ENCODE measurements at places on chromosomes 16 and 17.

- peak; percentile 12 for DNase-seq
Observed at GRCh38 chr16:24568392-24568791, 29.0 kb downstream of the RBBP6 start.

GRCh38 chr17:75325348-75325747, 36.1 kb upstream of the SLC25A19 start:
- no peak for DNase-seq

DNA sequence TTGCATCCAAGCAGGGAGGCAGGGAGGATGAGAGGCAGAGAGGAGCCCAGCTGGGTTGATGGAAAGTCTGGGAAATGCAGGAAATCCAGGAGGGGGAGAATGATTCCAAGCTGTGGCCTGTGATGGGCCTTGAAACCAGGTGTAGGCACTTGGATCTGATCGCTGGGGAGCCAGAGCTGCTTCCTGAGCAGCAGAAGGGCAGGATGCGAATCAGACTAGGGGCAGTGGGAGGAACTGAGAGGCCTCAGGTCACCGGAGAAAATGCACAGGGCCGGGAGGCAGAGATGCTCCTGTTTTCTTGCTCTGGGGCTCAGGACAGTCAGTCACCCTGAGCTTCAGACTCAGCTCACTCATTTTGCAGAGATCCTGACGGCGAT, 29.6 kb upstream of the MEOX1 start:
- DNase-seq, result no peak

- DNase-seq, result no peak
Observed at GRCh38 chr16:79185711-79186110, 414.8 kb downstream of the MAF start.

GRCh38 chr17:39928858-39929645, 1.5 kb downstream of the LRRC3C start:
- peak; percentile 95 for DNase-seq

- no peak for DNase-seq
Observed at GRCh38 chr17:17732444-17732843, 51.2 kb downstream of the RAI1 start.

- no peak for DNase-seq
Observed at GRCh38 chr16:89642574-89642973, 14.9 kb downstream of the CHMP1A start.

DNA sequence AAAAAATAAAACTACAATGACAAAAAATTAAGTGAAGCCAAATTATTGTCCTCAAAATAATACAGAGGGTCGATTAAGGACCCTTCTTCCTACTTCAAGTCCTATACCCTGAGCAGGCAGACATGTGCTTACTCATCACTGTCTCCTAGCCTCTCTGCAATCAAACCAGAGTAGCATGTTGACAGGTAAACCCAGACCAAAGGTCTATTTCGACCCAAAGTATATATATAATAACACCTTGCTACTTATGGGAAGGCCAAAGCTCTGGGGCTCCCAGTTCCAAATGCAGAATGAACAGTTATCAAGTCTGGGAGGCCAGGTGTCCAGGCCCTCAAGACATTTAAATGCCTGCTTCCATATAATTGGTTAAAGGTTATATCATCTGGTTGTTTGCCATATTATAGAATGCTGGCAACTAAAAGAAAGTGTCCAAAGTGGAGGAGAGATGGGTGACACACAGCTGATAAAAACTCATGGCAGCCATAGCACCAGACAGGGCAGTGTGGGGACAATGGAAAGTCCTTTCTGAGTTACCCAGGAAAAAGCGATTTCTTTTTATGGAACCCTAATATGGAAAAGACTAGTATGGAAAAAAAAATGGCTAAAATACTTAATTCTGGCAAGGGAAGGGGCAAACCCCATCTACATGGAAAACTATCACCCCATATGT, 53.6 kb downstream of the N4BP1 start:
- DNase-seq, result no peak

DNA sequence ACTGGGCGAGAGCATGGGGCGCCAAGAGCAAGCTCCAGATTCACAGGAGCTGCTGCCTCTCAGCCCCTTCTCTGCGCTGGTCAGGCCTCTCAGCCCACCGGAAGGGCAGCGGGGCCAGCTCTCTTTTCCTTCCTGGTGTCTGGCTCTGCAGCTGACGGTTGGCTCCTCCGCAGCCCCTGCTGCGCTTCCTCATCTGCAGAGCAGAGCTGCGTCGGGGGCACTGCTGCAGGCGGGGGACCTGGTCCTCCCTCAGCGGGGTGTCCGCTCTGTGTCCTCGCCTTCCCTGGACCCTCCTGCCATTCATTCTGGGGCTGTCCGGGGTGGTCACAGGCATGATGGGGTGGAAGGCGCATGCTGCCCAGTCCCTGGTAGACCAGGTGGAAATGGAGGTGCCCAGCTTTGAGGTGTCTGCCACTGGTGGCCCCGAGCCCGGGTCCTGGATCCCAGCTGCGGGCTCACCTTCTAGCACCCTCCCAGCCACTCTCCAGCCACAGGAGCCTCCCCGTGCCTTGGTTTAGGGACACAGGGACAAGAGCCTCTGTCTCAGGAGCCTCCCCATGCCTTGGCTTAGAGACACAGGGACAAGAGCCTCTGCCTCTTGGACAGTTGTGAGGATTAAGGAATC, 84.8 kb downstream of the IRF8 start:
- no peak for DNase-seq

DNA sequence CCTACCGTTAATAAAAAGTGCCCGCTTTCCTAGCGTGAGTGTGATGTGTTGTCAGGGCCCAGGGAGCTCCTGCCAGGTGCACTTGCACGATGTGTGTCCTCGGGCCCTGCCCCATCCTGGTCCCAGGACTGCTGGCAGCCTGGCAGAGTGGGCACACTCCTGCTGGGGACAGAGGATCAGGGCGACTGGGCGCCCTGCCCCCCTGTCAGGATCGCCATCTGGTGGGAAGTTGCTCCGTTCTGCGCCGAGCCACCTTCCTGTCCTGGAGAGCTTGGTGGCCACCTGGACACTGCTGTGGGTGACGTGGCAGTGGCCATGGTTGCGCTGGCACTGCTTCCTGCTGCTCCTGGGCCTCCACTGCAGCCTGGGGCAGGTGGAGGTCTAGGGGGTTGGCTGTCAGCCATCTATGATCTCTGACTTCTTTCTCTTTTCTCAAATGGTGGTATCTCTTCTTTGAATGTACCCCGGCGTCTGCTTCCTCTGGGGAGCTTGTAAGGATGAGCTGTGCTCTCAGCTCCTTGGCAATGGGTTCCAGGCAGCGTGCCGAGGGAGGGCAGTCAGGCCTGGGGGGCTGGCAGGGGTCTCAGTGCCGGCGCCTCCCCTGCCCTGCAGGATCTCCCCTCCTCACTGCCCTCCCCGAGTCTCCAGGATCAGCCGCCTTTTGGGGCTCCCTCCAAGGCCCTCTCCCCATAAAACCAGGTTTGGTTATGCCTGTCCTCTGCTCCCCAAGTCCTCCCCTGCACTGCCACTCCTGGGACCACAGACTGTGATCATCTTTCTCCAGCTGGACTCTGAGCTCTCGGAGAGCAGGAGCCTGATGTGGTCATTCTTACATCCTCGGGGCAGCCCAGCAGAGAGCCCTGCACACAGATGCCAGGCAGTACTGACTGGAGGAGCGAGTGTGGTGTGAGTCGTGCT, 76.9 kb downstream of the AMFR start:
- DNase-seq, result no peak

DNA sequence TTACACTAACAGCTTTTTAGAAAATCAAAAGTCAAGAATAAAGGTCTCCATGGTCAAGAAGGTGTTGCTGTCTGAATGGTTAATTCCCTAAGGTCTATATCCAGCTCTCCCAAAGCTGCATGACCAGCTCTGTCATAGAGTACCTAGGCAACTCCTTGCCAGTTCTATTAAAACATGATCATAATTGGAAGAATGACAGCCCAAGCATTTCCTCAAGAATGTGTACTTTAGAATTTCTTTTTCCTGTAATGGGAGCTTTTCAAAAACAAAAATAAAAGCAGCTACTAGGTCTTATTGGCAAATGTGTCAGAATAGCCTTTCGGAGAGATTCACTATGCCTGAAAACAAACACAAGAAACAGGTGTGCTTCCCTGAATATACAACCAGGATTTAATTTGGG, 7.9 kb downstream of the SPOP start:
- DNase-seq, result no peak

DNA sequence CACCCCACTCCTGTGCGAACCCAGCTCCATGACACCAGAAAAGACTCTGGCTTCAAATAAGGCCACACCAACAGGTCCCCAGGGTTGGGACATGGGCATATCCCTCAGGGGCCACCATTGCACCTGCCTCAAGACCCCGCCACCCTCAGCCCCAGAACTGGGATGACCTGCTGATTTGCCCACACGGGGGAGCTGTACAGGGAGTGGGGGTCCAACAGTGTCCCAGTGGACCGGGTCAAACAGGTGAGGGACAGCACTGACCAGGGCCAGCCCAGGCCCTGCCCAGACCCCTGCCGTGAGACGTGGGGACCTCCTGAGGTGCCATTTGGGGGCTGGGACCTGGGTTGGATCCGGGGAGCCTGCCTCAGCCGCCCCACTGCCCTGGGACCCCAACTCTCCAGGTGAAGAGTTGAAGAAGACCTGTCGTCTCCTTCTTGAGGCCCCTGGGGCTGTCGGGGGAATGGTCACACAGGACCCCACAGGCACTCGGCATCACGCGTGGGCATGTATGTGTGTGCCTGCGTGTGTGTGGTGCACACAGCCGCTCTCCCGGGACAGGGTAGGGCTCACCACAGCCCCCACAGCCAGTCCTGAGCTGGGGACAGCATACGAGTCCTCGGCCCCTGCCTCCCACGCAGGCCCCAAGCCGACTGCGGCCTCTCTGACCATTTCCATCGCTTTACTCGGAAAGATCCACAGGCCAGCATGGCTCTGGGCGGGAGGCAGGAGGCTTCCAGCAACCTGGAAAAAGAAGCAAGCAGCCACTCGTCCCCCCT, 34.2 kb upstream of the ZNF469 start:
- DNase-seq, result no peak

- peak; percentile 85 for DNase-seq
Observed at GRCh38 chr16:19329932-19330331, 44.4 kb downstream of the CLEC19A start.

DNA sequence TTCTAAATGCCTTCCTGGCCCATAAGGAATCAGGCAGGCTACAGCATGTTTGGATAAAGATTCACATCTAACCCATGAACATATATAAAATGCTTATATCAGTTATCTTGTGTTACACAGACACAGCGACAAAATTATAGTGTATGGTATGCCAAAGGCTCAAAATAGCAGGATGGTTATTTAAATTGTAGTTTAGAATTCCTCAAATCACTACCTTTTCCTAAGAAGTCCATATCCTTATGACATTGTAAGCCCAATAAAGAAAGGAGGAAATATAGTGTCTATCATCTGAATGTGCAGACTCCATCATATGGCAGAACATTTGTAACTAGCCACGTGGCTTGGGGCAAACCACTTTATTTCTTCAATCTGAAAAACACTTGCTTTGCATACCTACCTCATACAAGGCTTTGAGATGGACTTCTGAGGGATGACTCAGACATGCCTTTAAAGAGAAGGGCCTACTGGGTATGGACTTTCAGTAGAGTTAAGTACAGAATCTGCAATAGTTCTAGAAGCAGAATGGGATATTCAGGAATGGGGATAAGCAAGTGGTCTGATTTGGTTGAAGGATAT, 12.1 kb upstream of the DHX8 start:
- no peak for DNase-seq

GRCh38 chr17:4934173-4934979, 2.3 kb downstream of the GP1BA start:
- peak; percentile 83 for DNase-seq

GRCh38 chr17:78747488-78747887, 34.6 kb downstream of the CYTH1 start:
- DNase-seq, result no peak

- DNase-seq, result no peak
Observed at GRCh38 chr16:86638642-86639041, 60.3 kb downstream of the FOXL1 start.

DNA sequence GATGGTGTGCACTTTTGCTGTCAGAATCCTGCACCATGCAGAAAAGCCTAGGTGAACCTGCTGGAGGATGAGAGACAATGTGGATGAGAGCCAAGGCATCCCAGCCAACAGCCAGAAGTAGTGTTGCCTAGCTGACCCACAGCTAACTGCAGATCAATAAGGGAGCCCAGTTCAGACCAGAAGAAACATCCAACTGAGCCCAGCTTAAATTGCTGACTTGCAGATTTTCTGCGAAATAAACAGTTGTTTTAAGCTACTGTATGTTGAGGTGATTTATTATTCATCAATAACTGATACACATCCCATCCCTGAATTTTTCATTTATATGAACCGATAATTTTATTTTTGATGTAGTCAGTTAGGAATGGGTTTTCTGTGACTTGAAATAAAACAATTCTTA, 39.2 kb upstream of the TOX3 start:
- DNase-seq, result no peak

DNA sequence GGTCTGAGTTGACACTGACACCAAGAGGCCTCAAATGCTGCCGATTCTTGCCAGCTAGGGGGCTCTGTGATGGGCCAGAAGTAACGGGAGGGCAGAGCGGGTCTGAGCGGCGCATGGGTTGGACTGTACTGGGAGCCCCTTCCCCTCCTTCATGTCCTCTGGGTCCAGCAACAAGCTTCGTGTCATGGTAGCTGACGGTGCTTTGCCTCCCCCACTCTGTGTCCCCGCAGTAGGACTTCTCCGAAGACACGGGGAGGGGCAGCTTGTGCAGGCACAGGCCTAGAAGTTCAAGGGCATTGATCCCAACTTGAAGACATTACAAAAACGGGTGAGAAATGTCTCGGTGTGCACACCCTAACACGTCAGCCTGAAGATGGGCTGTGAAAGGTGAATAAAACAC, 39.8 kb upstream of the DNAH17 start:
- no peak for DNase-seq

DNA sequence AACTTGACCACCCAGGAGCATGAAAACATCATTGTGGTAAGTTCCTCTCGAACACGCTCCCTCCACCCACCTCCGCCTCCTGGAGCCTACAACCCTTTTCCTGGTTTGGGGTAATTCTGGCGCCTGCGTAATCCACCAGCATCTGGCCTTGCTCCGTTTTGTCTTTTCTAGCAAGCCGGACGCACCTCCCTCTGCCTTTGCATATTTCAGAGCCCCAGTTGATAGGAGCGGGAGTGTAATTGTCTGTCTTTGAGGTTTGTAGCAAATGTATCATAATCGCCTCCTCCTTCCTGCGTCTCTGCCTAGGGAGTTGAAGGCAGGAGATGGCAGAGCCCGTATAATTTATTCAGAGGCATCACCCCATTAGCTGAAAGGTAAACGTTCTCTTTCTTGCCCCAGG, 121.3 kb upstream of the PLCG2 start:
- DNase-seq, result no peak

GRCh38 chr16:12067714-12068401, 91.3 kb downstream of the SNX29 start:
- peak; percentile 59 for DNase-seq

DNA sequence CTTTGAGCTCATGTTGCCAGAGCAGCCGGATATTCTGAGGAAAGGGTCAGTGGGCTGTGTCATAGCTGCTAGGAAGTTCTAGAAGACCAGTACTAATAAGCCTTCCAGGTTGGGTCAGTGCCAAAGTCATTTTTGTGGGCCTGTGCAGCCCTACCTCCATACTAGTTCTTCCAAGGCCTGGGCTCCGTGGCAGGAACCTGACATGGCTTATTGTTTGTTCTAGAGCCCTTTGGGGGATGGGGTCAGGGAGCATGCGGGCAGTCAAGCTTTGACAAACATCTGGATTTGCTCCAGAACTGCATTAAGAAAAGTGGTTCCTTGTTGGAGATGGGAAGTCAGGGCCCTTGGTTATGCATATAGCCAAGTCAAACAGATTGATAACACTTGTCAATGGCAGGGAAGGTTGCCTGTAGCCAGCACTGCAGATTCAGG, 7.6 kb downstream of the ALKBH5 start:
- DNase-seq, result no peak

Measured in RCC 7860 (cell line).